ENCODE measurements at places on chromosomes 5 and 9. TPM values are rescaled to one million over a fixed set of nuclear protein-coding genes. Genes with fewer than 3 reads are reported as not detected.

Gene ESM1
- not detected for total RNA-seq

Gene CCNO
- total RNA-seq = 5.8 TPM

Gene ARHGEF37
- 2.5 TPM for total RNA-seq

Gene OMD
- total RNA-seq = not detected

Gene C9
- total RNA-seq = not detected

Gene GNA14
- total RNA-seq = not detected

Gene SVEP1
- total RNA-seq = 2.3 TPM

Gene RAI14
- 62.4 TPM for total RNA-seq

Gene FAT2
- not detected for total RNA-seq

Gene SPINK13
- total RNA-seq = 0.31 TPM

Gene IFNK
- total RNA-seq = not detected

Gene AQP7
- total RNA-seq = 0.33 TPM

Gene GDNF
- 0.05 TPM for total RNA-seq

Gene MEGF10
- not detected for total RNA-seq

Gene GAPT
- total RNA-seq = not detected

Gene LAMC3
- total RNA-seq = 2.1 TPM

Gene FGF10
- not detected for total RNA-seq

Gene IL5
- total RNA-seq = 0.47 TPM

Gene YTHDC2
- 6.8 TPM for total RNA-seq

Gene SLC45A2
- not detected for total RNA-seq

Gene CTSL
- 618 TPM for total RNA-seq

Gene RNF180
- 0.42 TPM for total RNA-seq

Gene C5orf46
- not detected for total RNA-seq

Gene GBGT1
- total RNA-seq = 0.95 TPM

Gene SLC34A1
- total RNA-seq = not detected

Gene RPL37
- total RNA-seq = 2,515 TPM

Gene TXNDC8
- total RNA-seq = not detected

Gene PAX5
- total RNA-seq = 0.05 TPM

Gene NEUROG1
- not detected for total RNA-seq

Gene OXCT1
- total RNA-seq = 2.5 TPM

Measured in A549 treated with dexamethasone at 1 μM for 4 hours (cell line).